ENCODE measurements at places on chromosomes 6 and 20.

- peak; percentile 16 for DNase-seq
These were observed at the start of gene RNF182 for GRCh38 chr6:13924949-13925881. Gene RNF182, plus strand, starts transcription at chr6:13924952. Its CDS starts 52,168 bp downstream, at chr6:13977120.

GRCh38 chr20:63831646-63831992 lies 555 bp upstream of the ZBTB46 start:
- DNase-seq: no peak

DNA sequence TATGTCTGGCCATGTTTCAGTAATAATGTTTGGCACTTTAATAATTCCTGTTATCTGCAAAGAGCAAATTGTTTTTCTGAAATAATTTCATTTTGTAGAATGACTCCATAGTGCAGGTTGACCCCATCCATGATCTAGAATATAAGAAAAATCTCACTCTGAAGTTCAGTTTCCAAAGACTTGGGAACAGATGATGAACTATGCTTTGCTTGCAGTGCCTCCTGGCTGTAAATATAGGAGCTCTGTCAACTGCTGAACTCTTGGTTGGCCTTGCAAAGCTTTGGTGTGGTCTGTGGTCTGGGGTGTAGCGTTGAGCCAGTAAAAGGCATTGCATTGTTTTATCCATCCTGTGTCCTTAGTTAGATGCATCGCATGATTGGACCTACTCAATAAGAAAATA lies 104.0 kb downstream of the PLCB4 start:
- DNase-seq: no peak

DNA sequence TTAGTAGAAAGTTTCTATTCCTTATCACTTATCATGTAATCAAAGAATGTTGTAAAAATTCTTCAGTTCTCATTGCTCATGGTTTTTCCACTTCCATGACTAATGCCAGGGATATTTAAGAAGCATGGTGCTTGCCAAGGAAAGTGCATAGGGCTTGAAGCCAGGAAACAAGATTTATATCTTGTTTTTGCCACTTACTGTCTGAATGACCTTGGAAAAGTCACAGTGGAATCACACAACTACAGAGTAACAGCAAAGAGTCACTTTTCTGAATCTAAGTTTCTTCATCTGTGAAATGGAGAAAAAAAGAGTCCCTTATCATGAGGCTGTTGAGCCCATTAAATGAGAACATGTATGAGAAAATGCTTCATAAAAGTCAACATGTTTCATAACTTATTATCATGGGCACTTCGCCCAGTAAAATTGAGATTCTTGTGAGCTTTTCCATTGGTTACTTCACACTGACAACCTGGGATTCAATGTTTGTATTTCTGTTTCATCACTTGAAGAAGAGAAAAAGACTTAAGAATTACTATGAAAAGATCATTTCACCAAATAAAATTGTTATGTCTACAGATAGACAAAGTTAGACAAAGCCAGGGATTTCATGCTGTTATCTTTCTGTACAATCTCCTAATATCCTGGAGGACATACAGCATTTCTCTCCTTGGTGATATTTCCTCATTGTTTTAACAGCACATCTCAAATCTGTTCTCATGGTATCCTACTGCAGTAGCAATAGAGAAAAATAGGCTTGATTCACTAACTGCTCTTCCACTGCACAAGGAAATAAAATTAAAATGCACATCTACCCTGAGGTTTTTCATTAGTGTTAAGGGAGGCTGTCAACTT lies 7.6 kb upstream of the BMP5 start:
- no peak for DNase-seq

GRCh38 chr20:1353956-1354355 lies 25.0 kb upstream of the SDCBP2 start:
- DNase-seq: no peak

GRCh38 chr6:144283646-144284477 lies 1.3 kb upstream of the UTRN start:
- DNase-seq: no peak

DNA sequence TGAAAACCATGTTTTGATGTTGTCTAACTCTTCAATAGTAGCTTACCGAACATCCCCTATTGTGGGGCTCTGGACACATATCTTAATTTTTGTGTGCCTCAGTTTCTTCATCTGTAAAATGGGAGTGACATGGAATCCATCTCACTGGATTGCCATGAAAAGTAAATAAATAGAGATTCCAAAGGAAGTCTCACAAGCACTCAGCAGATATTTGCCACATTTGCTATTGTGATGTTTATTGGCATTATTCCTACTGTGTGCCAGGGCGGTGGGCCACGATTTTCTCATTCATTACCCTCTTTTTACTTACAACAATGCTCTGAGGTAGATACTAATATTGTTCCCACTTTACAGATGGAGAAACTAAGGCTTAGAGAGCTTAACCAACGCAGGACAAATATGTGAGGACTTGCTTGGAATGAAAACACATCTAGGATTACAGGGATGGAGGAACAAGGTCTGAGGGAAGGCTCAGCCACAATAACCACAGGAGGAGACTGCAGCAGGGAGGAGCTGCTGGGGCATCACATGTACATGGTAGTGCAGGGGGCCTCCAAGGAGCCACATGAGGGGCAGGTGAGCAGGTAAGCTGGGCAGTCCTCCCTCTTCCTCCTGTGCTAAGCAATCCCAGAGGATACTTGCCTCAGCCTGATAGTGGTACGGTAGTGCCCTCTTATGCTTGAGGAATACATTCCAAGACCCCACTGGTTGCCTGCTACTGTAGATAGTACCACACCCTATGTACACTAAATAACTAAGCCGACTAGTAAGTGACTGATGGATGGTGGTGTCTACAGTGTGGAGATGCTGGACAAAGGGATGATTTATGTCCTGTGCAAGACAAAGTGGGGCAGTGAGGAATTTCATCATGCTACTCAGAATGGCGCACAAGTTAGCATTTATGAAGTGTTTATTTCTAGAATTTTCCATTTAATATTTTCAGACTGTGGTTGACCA lies 176.9 kb downstream of the FOXA2 start:
- no peak for DNase-seq

GRCh38 chr6:10411971-10412460 lies 2.9 kb downstream of the TFAP2A start:
- no peak for DNase-seq

DNA sequence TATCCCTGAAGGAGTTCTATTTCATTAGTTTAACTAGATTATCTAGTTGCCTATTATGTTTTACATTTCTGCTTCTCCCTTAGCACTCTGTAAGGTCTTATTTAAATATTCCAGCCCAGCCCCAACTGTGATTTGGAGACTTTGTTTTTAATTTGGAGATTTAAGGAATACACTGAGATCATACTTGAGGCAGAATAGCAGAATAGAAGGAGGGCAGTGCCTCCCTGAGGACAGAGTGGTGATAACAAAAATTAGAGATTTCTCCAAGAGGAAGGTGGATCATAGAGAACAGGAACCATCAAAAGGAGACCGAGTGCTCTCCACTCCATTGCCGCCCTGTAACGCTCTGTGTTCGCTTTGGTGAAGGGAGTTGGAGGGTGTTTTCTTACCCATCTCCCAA lies 14.8 kb upstream of the CD164 start:
- DNase-seq: no peak

GRCh38 chr6:356828-357251 lies 34.7 kb upstream of the IRF4 start:
- DNase-seq: no peak

GRCh38 chr6:6694825-6695624 lies 106.5 kb downstream of the LY86 start:
- DNase-seq: no peak

DNA sequence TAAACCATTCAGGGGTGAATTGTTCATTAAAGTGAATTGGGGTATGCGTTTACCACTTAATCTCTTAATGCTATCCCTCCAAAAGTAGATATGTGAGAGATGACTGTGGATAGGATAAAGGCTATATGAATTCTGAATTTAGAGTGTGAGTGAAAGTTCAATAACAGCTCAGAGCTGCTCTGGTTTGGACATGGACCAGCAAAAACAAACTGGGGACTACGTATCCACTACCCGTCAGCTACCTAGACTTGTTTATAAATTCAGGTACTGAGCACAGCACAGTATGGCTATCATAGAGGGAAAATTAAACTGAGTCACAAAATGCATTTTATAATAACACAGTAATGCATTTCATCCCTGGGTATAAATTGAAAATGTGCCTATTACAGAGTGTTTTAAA lies 44.4 kb downstream of the HDDC2 start:
- DNase-seq: no peak

DNA sequence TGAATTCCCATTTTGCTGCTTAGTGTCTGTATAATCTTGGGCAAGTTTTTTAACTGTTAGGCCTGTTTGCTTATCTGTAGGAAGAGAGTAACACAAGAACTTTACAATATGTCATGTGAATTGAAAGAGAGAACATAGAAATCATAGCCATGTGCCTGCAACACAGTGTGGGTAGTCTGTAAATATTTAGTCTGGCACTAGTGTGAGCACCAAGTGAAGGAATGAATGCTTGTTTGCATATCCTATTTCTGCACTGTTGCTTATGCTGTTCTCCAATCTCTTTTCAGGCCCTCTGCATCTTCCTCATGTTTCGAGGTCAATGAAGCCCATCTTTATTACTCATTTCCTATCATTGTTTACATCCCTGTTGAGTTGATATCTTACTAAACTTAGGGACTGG lies 49.2 kb downstream of the CBFA2T2 start:
- no peak for DNase-seq

DNA sequence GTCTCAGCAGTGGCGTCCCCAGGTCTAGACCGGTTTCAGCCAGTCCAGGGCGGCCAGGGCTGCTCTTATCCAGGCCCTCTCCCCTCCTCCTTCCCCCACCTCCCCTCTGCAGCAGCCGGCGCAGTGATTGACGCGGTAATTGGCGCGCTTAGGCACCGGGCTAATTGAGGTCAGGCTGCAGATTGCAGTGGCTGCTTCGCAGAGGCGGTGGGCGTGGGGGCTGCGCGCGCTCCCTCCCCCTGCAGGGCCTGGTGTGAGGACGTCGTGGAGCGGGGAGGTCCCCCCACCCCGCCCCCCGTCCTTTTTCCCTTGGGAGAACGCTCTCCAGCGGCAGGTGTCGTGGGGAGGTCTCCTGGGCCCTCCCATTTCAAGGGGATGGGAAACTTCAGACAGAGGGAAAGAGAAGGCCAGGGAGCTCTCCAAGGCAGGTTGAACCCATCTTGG lies 70.4 kb upstream of the BLCAP start:
- DNase-seq: no peak

DNA sequence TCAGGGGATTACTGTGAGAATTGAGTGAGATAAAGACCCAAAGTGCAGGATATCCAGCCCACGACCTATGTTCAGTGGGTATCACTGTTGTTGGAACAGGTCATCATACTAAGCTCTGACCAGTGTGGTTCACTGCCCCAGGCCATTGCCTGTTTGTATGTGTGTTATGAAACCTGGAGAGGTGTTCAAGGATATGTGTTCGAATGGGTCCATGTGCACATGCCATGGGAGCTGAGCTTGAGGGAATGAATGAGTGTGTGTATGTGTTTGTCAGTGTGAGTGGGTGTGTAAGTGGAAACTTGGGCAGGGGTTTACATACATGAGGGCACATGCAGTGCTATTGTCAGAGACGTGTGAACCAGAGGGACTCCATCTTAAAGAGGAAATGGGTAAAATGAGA lies 17.7 kb upstream of the AHCY start:
- DNase-seq: no peak

DNA sequence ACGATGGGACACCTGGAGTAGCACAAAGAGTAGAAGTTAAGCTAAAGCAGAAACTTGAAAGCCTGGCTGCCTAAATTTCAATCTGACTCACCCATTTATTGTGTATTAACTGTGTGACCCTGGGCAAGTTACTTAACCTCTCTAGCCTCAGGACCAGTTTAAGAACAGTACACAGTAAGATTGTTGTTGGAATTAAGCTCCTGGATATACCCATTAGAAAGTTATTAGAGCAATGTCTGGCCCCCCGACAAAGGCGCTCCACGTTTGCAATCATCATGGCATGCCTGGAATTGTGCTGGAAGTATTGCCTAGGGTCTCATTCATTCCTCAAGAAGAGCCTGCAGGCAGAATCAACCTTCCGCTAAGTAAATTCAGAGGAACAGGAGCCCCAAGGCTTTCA lies 1.4 kb downstream of the SDC4 start:
- DNase-seq: no peak

GRCh38 chr20:63115651-63116411 lies 100.1 kb downstream of the YTHDF1 start:
- DNase-seq: no peak

- DNase-seq: no peak
These were observed 104.5 kb upstream of the ADGRF1 start for GRCh38 chr6:47146431-47147174.

DNA sequence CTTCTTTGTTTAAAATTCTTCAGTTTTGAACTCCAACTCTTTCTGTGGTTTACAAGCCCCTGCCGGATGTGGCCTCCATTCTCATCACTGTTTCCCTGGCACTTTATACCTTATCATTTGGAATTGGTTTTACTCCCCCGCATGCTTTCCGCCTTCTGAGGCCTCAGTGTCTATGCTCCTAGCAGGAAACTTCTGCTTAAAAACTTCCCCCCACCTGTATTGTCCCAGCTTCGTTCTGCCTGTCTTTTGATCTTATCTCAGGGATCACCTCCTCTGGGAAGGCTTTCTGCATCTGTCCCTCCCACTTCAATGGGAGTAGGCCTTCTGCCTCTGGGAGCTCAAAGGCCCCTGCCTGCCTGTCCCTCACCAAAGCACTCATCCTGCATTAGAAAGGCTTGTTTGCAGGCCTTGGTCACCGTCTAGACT lies 3.4 kb upstream of the ANGPT4 start:
- DNase-seq: no peak

- DNase-seq: no peak
These were observed 110.2 kb downstream of the WDR27 start for GRCh38 chr6:169591616-169592015.

DNA sequence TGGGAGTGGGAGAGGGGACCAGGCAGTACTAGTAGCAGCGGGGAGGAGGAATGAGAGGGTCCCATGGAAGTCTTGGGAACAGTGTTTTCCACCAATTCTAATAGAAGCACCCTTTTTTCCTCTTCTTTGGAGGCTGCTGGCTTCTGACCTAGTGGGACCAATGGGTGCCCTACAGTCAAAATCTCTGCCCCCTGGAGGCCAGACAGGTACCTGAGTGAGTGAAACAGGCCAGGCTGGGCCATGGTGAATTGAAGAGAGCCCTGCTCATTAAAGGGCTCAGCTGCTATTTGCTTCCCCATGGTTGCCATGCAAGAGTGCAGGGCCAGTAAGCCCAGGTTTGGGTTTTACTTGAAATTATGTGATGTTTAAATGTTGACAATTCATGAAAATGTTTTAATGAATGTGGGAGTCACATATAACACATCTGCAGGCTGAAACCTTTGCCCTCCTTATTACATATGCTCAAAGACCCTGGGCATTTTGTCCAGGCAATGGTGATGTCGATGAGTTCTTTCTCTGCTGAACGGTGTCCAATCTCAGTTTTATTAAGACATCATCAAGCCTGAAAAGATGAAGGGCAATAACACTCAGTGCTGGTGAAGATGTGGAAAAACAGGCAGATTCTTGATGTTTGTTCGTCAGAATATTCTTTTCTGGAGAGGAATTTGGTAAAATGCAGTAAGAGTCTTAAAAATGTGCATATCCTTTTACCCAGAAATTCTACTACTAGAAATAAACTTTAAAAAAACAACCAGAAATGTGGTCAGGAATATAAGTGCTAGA lies 42.3 kb upstream of the OCSTAMP start:
- DNase-seq: no peak

All from stimulated activated CD8-positive, alpha-beta memory T cell treated with anti-CD3 and anti-CD28 coated beads, Interleukin-4, amount 100 ng/mL, for 24 hours (primary cell).